ENCODE measurements at places on chromosomes 5 and 9.

GRCh38 chr5:109803854-109804253 lies 114.1 kb downstream of the MAN2A1 start:
- DNase-seq, result no peak

- no peak for DNase-seq
Measured at GRCh38 chr5:94784536-94785505, 166.4 kb downstream of the SLF1 start.

DNA sequence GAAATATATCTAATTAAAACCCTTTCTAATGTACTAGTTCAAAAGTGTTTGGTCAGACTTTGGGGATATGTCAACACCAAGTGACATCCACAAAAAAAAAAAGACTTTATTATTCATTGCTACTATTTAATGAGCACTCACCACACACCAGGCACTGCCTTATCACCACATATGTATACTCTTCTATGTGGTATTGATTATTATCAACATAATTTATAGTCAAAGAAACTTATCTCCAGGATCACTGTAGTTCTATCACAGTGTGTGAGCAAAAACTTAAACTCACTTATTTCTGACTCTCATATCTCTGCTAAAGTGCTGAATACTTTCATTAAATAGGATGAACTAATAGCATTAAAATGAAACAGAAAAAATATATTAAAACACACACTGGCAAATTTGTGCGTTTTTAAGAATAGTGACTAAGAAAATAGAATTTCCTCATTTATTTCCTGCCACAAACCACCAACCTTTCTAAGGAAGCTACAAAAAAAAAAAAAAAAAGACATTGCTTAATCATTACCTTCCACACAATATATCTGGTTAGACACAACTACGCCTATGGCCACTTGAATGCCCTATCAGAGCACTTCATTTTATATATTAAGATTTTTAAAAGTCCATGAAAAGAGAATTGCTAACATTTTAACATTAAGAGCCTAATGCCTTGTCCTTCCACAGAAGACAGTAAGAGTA lies 12.8 kb downstream of the SLCO4C1 start:
- no peak for DNase-seq

DNA sequence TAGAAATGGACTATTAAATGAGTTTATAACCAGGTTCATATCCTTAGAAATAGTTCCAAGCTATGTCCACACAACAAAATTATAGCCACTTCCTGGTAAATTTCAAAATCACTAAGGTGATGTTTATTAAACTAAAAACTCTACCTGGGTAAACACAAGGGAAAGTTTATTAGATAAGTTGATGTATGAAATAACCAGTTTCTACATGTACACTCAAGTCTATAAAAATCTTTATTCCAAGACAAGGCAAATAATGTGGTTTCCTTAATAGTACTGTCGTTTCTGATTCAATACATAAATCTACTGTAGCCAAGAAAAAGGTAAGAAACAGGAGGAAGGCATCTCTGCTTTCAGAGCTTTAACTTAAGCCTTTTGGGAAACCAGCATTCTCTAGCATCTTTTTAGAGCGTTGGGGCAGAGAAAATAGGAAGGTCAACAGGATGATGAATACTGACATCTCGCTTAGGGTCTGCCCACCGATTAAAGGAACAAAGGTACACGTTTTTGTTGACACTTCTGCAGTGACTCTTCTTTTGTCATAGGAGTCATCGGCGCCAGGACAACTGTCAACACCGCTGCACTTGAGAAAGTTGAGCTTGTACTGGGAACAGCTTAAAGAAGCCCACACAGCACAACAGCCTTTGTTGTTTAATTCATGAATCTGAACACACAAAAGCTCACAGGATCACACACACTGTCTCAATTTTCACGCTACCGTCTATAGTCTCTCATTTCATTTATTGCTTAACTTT lies 513.6 kb downstream of the SLCO4C1 start:
- DNase-seq, result no peak

GRCh38 chr9:115397591-115398312 lies 279.8 kb upstream of the TNC start:
- DNase-seq, result no peak
